ENCODE measurements at places on chromosomes 13 and 19. TPM values are rescaled to one million over a fixed set of nuclear protein-coding genes. Genes with fewer than 3 reads are reported as not detected.

DNA sequence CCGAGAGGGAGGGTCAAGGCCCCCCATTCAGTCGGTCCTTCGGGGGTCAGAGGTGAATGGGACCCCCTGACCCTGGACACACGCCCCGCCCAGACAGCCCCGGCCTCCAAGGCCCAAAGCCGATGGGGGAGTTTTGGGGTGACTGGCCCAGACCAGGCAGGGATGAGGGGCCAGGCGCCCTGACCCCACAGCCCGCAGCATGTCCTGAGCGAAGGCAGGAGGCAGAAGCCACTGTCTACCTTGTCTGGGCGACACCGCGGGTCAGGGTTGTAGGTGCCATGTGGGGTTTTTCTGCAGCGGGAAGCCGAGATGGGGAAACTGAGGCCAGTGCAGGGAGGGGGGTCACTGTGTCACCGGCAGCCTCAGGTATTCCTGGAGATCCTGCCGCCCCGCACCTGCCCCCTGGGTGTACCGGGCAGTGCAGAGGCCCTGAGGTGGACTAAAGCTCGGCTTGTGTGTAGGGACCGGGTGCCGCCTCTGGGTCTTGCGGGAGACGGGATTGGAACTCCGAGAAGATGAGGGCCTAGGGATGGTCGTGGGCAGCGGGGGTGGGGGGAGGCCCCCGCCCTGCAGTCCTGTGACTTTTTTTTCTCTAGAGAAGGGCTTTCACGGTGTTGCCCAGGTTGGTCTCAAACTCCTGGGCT lies 8.5 kb downstream of the ARID3A start:
- H3K27ac ChIP-seq, result peak overlapping the region; percentile 5
- H3K27me3 ChIP-seq, result no peaks in the 10 kb centered on the region
- no peak overlapping the region for H3K4me3 ChIP-seq
- DNase-seq, result no peak
- H3K4me1 ChIP-seq, result peaks cover 34% of the 10 kb centered on the region

- H3K27ac ChIP-seq, result no peak overlapping the region
- H3K4me3 ChIP-seq, result no peak overlapping the region
- no peak for DNase-seq
- H3K4me1 ChIP-seq, result peaks cover 15% of the 10 kb centered on the region
- no peaks in the 10 kb centered on the region for H3K27me3 ChIP-seq
These were observed 11.2 kb downstream of the AXL start for GRCh38 chr19:41230067-41230857.

- no peaks in the 10 kb centered on the region for H3K36me3 ChIP-seq
- H3K27me3 ChIP-seq, result peaks cover 6% of the 10 kb centered on the region
- DNase-seq, result peak; percentile 69
- no peak overlapping the region for H3K27ac ChIP-seq
These were observed 69.4 kb downstream of the TEX29 start for GRCh38 chr13:111389621-111390521.

DNA sequence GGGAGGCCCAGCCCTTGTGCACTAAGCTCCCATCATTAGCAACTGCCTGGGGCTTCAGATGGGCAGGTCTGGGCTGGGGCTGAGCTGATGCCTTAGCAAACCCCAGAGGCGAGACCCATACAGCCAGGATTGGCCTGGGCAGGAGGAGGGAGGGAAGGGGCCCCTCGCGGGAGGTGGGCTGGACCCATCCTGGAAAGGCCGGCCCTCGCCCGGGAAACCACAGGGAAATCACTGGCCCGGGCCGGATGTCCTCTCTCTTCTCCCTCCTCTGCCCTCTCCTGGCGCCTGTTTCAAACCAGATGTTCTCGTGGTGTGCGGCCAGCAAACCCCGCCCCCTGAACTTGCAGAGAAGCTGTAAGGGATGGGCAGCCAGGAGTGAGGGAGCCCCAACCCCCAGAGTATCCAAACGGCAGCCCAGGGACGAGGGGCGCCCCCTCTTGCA lies 43.1 kb downstream of the TMEM255B start:
- peak; percentile 85 for DNase-seq
- peaks cover 14% of the 10 kb centered on the region for H3K4me1 ChIP-seq
- H3K27me3 ChIP-seq, result no peaks in the 10 kb centered on the region
- H3K36me3 ChIP-seq, result no peaks in the 10 kb centered on the region
- H3K27ac ChIP-seq, result no peak overlapping the region

GRCh38 chr13:81609335-81609734 lies 1268.4 kb upstream of the SPRY2 start:
- no peaks in the 10 kb centered on the region for H3K27me3 ChIP-seq
- H3K36me3 ChIP-seq, result no peaks in the 10 kb centered on the region
- H3K27ac ChIP-seq, result no peak overlapping the region
- DNase-seq, result no peak
- H3K4me1 ChIP-seq, result no peaks in the 10 kb centered on the region

GRCh38 chr19:5139583-5140325 lies 170.8 kb downstream of the KDM4B start:
- peaks cover 100% of the 10 kb centered on the region for H3K36me3 ChIP-seq
- no peak overlapping the region for H3K27ac ChIP-seq
- peaks cover 2% of the 10 kb centered on the region for H3K4me1 ChIP-seq

- H3K27me3 ChIP-seq, result peaks cover 49% of the 10 kb centered on the region
- H3K27ac ChIP-seq, result no peak overlapping the region
- no peak overlapping the region for H3K4me3 ChIP-seq
- no peaks in the 10 kb centered on the region for H3K4me1 ChIP-seq
- H3K36me3 ChIP-seq, result no peaks in the 10 kb centered on the region
These were observed 13.8 kb upstream of the GARIN5A start for GRCh38 chr19:50490411-50490811.

GRCh38 chr13:60066226-60066625 lies 97.5 kb downstream of the DIAPH3 start:
- H3K27me3 ChIP-seq, result no peaks in the 10 kb centered on the region
- H3K36me3 ChIP-seq, result no peaks in the 10 kb centered on the region
- H3K4me1 ChIP-seq, result no peaks in the 10 kb centered on the region
- no peak overlapping the region for H3K4me3 ChIP-seq
- no peak for DNase-seq
- no peak overlapping the region for H3K27ac ChIP-seq

GRCh38 chr13:80386002-80386401 lies 45.1 kb upstream of the SPRY2 start:
- no peak overlapping the region for H3K27ac ChIP-seq
- H3K36me3 ChIP-seq, result no peaks in the 10 kb centered on the region
- DNase-seq, result no peak
- no peaks in the 10 kb centered on the region for H3K4me1 ChIP-seq
- no peak overlapping the region for H3K4me3 ChIP-seq
- H3K27me3 ChIP-seq, result no peaks in the 10 kb centered on the region

DNA sequence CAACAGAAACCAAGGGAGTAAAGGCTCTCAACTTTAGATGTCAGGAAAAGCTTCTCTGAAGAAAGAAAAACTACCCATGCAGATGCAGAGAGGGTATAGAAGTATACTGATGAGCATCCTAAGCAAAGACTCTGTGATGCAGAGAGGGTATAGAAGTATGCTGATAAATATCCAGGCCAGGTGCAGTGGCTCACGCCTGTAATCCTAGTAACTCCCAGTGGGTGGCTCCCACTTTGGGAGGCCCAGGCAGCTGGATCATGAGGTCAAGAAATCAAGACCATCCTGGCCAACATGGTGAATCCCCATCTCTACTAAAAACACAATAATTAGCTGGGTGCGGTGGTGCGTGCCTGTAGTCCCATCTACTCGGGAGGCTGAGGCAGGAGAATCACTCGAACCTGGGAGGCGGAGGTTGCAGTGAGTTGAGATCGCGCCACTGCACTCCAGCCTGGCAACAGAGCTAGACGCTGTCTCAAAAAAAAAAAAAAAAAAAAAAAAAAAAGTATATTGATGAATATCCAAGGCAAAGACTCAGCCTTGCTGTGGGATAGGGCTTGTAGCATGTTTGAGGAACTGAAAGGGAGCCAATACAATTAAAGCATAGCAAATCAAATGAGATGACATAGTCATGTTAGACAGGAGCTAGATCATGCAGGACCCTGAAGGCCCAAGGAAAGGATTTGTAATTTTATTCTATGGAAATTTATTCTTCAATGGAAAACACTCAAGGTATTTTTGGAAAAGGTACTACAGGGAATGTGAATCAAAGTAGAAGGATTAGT lies 14.9 kb downstream of the UBL3 start:
- no peak overlapping the region for H3K27ac ChIP-seq
- H3K27me3 ChIP-seq, result no peaks in the 10 kb centered on the region

DNA sequence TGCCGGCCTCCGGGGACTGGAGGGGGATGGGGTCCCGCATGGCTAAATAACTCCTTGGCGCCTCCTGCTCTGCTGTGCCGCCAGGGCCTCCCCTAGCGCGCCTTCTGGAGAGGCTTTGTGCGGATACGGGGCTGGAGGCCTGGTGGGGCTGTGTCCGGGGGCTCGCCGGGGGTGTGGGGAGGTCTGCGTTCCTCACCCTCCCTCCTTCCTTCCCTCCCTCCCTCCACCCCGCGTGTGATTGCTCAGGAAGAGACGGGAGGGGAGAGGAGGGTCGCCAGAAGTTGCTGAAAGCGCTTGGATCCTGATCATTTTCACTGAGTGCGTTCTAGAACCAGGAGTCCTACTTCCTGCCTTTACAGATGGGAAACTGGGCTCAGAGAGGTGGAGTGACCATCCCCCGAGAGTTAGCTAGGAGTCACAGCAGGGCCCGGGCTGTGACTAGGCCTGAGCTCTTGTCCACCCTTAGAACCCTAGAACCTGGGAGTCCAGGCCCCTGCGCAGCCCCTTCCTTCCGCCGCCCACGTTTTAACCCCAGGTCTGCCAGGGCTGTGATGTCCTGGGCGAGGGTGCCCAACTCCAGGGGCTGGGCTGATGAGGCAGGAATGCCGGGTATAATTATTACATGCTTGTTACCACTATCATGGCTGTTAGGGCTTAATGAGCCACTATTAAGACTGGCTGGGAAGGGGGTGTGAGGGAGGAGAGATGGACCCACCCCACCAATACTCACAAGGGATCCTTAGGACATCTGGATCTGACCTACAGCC lies 782 bp upstream of the JUND start:
- H3K27me3 ChIP-seq, result no peaks in the 10 kb centered on the region
- peaks cover 7% of the 10 kb centered on the region for H3K36me3 ChIP-seq
- H3K27ac ChIP-seq, result peak overlapping the region; percentile 100
- peaks cover 51% of the 10 kb centered on the region for H3K4me1 ChIP-seq
- H3K4me3 ChIP-seq, result peak overlapping the region; percentile 97

GRCh38 chr19:19486343-19487076 lies 28.8 kb downstream of the TSSK6 start:
- no peak overlapping the region for H3K27ac ChIP-seq
- DNase-seq, result no peak
- no peak overlapping the region for H3K4me3 ChIP-seq
- peaks cover 60% of the 10 kb centered on the region for H3K4me1 ChIP-seq
- peaks cover 14% of the 10 kb centered on the region for H3K36me3 ChIP-seq
- no peaks in the 10 kb centered on the region for H3K27me3 ChIP-seq

NPAS1 gene
- total RNA-seq, result 4.7 TPM

SIPA1L3 gene
- total RNA-seq, result 92.1 TPM

CRLF1 gene
- 65.5 TPM for total RNA-seq

MAMSTR gene
- total RNA-seq, result 1.6 TPM

THAP8 gene
- 11.1 TPM for total RNA-seq

CEACAM20 gene
- not detected for total RNA-seq
